Brain pericyte (primary cell): ENCODE measurements at places on chromosomes 3 and 15.

- no peak for DNase-seq
Measured at GRCh38 chr3:13122081-13123012, 49.1 kb upstream of the IQSEC1 start.

GRCh38 chr15:100723315-100723801, 121.0 kb downstream of the ASB7 start:
- DNase-seq: no peak

DNA sequence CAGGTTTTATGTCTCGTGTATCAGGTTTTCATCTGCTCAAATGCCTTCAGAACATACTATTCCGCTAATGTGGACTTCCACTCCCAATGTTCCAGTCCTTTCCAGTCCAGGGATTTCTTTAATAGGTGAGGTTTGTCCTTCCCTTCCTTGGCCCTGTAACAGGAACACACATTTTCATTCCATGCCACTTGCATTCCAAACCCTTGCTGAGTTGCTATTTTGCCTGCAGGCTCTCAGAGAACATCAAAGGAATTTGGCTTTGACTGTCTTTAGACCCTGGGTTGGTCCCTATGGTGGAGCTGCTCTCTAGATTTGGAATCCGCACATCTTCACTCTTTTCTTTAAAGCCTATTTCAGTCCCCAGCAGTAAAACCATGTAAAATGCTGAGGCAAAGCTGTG, 12.3 kb upstream of the ALCAM start:
- no peak for DNase-seq

GRCh38 chr3:135989242-135989641, 23.7 kb downstream of the PPP2R3A start:
- DNase-seq: no peak

- no peak for DNase-seq
Measured at GRCh38 chr3:128563439-128563838, 70.4 kb upstream of the GATA2 start.

DNA sequence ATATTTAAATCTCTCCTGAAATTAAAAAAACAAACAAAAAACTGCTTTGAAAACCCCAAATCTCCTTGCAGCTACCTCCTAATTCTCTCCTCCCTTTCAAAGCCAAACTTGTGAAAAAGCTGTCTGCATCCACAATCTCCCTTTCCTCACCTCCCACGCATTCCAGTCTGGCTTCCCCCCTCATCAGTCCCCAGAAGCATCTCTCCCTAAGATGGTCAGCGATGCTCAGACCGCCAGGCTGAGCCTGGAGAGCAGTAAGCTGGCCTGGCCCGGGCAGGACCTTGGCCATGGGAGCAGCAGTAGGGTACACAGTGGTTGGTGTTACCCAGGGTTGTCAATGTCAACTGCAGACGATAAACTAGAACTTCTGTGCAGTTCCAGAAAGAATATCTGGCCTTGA, 32.9 kb upstream of the BLM start:
- DNase-seq: no peak

- DNase-seq: no peak
Measured at GRCh38 chr3:71051893-71052687, 531.4 kb downstream of the FOXP1 start.
